GM23338 (cell line): ENCODE measurements at places on chromosomes 6 and 20.
A peak's percentile ranks its signal among the peaks of the same experiment; 100 is the strongest.

DNA sequence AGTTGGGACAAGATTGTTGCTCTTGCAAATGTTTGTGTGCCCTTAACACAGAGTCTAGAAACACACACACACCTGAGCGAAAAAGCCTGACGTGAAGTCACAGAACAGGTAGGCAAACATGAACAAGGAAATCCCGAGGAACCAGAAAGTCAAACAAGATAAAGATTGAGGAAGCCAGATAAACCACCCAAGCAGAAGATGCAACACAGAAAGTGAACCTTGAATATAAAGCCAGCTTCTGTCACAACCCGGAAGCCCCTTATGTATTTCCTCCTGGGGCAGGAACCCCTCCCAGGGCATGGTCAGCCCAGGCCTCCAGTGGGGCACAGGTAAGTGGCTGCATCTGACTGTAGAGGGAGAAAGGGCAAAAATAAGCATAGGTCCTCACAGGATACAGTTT lies 158.2 kb upstream of the SUPT3H start:
- no peaks in the 10 kb centered on the region for H3K27me3 ChIP-seq
- H3K36me3 ChIP-seq: no peaks in the 10 kb centered on the region
- peaks cover 14% of the 10 kb centered on the region; the same call in 1 of the 2 replicates for H3K4me1 ChIP-seq
- no peak overlapping the region for H3K27ac ChIP-seq
- no peak overlapping the region for H3K4me3 ChIP-seq

- peaks cover 12% of the 10 kb centered on the region; the same call in 1 of the 2 replicates for H3K27me3 ChIP-seq
- H3K36me3 ChIP-seq: no peaks in the 10 kb centered on the region
- no peak for DNase-seq
- H3K4me1 ChIP-seq: no peaks in the 10 kb centered on the region
These were observed 66.9 kb upstream of the CDH4 start for GRCh38 chr20:61185181-61185580.

GRCh38 chr6:35161776-35162607 lies 20.9 kb upstream of the TCP11 start:
- no peak overlapping the region for H3K4me3 ChIP-seq
- H3K27ac ChIP-seq: no peak overlapping the region
- H3K36me3 ChIP-seq: no peaks in the 10 kb centered on the region
- no peak for DNase-seq
- H3K27me3 ChIP-seq: no peaks in the 10 kb centered on the region
- no peaks in the 10 kb centered on the region for H3K4me1 ChIP-seq

DNA sequence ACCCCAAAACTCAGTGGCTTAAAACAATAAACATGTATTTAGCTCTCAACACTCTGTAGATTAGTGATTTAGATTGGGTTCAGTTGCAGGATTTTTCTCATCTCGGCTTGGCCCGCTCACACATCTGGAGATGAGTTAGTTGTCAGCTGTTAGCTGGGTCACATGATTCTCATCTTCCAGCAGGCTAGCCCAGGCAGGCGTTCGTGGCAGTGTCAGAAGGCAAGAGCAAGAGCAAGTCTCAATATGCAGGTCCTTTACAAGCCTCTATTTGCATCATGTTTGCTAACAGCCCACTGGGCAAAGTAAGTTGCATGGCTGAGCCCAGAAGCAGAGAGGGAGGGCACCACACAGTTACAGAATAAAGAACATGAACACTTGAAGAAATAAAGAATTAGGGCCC lies 83.6 kb upstream of the MYLIP start:
- DNase-seq: no peak
- H3K27ac ChIP-seq: no peak overlapping the region
- H3K27me3 ChIP-seq: no peaks in the 10 kb centered on the region
- no peaks in the 10 kb centered on the region for H3K4me1 ChIP-seq

DNA sequence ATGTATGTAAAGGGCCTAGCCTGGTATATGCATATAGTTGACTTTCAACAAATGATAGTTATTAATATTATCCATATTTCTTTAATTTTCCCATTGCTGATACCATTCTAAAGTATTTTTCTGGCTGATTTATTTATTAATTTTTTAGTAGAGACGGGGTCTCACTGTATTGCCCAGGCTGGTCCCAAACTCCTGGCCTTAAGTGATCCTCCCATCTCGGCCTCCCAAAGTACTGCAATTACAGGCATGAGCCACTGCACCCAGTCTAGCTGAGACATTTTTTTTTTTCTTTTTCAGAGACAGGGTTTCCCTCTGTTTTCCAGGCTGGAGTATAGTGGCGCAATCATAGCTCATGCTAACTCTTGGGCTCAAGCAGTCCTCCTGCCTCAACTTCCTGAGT lies 29.8 kb upstream of the MROH8 start:
- H3K36me3 ChIP-seq: peaks cover 84% of the 10 kb centered on the region
- no peak overlapping the region for H3K27ac ChIP-seq
- no peaks in the 10 kb centered on the region for H3K4me1 ChIP-seq
- H3K27me3 ChIP-seq: no peaks in the 10 kb centered on the region

GRCh38 chr20:54091120-54091480 lies 20.7 kb upstream of the BCAS1 start:
- H3K4me3 ChIP-seq: no peak overlapping the region
- H3K27me3 ChIP-seq: no peaks in the 10 kb centered on the region
- DNase-seq: no peak
- H3K4me1 ChIP-seq: no peaks in the 10 kb centered on the region
- H3K36me3 ChIP-seq: no peaks in the 10 kb centered on the region
- H3K27ac ChIP-seq: no peak overlapping the region

GRCh38 chr20:1263853-1264252 lies 2.2 kb upstream of the SNPH start:
- peaks cover 15% of the 10 kb centered on the region for H3K4me1 ChIP-seq
- no peak overlapping the region for H3K4me3 ChIP-seq
- no peaks in the 10 kb centered on the region for H3K36me3 ChIP-seq
- H3K27me3 ChIP-seq: peaks cover 11% of the 10 kb centered on the region; the same call in 1 of the 2 replicates
- no peak overlapping the region for H3K27ac ChIP-seq
- DNase-seq: peak; percentile 43

GRCh38 chr6:44068607-44069296 lies 58.5 kb downstream of the MRPL14 start:
- H3K4me3 ChIP-seq: no peak overlapping the region
- peak; percentile 62 for DNase-seq
- H3K36me3 ChIP-seq: no peaks in the 10 kb centered on the region
- H3K27ac ChIP-seq: no peak overlapping the region
- peaks cover 11% of the 10 kb centered on the region; the same call in 1 of the 2 replicates for H3K4me1 ChIP-seq
- H3K27me3 ChIP-seq: no peaks in the 10 kb centered on the region

DNA sequence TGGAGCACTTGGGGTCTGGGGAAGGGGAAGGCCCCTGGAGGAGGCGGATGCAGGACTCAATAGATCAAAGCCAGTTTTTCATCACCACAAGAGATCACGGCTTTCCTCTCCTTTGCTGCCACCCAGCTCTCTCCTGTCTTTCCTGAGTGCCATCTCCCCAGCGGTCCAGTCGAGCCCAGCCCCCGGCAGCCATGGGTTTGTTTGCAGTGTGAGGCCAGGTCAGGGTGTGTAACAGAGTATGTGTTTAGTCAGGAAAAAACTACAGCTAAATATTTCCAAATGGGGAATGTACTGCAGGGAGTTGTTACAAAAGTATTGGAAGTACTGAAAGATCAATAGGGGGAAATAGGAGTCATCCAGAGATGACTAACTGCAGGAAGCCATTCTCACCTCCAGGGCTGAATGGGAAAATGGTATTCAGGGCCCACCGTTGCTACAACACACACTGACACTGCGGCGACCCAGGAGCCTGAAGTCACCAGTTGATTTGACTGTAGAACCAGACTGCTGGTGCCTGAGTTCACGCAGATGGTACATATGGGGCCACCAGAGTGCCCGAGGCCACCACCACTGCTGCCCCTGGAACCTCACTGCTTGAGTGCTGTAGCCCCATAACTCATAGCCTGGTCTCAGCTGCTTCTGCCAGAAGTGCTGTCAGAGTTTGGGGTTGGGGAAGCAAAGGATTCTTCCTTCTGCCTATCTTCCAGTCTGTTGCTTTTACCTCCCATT lies 23.6 kb upstream of the FANCE start:
- H3K4me1 ChIP-seq: peaks cover 15% of the 10 kb centered on the region
- no peaks in the 10 kb centered on the region for H3K27me3 ChIP-seq
- DNase-seq: no peak
- H3K36me3 ChIP-seq: peaks cover 3% of the 10 kb centered on the region; the same call in 1 of the 2 replicates

DNA sequence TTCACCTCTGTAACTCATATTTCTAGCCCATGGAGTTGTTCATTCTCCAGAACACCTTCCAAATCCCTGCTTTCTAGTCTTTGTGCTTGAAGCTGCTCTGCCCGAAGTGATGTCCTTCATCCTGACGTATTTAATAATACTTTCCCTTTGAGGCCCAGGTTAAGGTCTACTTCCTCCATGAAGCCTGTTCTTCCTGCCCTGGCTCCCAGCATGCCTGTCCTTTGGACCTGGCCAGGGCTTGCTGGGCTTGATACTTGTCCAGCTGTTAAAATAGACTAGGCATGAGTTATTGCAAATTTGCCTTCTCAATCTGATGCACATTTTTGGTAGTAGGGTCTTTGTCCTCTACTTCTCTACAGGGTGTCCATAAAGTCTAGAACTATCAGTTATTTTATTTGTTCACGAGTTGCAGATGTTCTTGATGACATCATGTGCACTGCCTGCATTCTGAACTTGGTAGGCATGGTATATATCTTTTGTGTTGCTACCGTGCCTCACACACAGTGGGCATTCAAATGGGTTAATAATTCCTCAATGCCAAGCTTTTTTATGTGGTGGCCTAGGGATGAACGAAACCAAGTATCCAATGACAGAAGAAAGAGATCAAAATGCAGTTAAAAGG lies 3.1 kb upstream of the MAP7 start:
- no peak for DNase-seq
- H3K27ac ChIP-seq: no peak overlapping the region

- H3K27me3 ChIP-seq: no peaks in the 10 kb centered on the region
- H3K27ac ChIP-seq: no peak overlapping the region
- H3K4me1 ChIP-seq: no peaks in the 10 kb centered on the region
- H3K4me3 ChIP-seq: no peak overlapping the region
- no peaks in the 10 kb centered on the region for H3K36me3 ChIP-seq
These were observed 155.5 kb downstream of the ANKRD60 start for GRCh38 chr20:58072695-58073671.

- no peak for DNase-seq
- peaks cover 78% of the 10 kb centered on the region for H3K4me1 ChIP-seq
- no peaks in the 10 kb centered on the region for H3K36me3 ChIP-seq
- no peak overlapping the region for H3K4me3 ChIP-seq
- H3K27me3 ChIP-seq: no peaks in the 10 kb centered on the region
These were observed 17.4 kb downstream of the EZR start for GRCh38 chr6:158801655-158802294.

DNA sequence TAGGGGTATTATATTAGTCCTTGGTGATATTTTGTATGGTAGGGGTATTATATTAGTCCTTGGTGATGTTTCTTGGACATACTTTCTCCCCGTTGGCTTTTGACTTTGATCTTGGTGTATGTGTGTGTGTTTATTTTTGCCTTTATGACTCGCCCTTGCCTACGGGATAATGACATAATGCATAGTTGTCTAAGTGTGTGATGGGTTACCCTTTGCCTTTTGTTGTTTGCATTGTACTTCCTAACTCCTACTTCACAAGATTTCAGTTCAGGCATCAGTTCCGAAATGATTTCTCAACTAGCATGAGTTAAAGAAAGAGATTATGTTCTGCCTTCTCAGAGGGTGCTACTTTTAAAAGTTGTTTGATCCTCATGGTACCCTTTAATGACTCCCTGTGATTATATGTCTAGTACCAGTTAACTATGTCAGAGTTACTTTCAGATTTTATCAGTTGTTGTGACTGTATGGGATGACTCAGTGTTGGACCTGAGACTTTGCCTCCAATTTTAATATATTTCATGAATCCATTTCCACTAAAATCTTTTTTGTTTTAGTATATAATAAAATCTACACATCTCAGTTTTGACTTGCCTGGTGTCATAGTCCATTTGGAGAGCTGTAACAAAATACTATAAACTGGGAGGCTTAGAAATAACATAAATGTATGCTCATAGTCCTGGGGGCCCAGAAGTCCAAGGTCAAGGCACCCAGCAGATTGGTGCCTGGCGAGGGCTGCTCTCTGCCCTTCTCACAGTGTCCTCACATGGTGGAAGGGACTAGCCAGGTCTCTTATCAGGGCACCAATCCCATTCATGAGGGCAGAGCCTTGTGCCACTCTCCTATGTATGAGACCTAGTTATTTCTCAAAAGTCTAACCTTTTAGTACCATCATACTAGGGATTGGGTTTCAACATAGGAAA lies 34.1 kb downstream of the CDYL start:
- no peak overlapping the region for H3K27ac ChIP-seq
- H3K4me3 ChIP-seq: no peak overlapping the region
- H3K27me3 ChIP-seq: no peaks in the 10 kb centered on the region

DNA sequence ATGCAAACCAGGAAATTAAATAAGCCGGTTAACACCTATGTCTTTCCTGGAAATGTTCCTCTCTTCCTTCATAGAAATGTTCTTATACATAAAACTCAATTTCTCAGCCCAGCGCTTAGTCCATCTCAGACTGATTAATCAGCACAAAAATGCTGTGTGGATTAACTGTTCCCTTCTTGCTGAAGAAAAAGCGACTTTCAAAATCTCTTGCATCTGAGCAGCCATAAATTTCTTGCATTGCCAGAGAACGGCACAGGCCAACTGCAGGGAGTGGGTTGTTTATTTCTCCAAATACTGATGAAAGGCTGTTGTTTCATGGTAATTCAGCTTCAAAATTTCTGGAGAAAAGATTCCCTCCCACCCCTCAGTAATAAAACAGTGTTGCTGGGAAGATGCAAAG lies 517.6 kb downstream of the BTBD3 start:
- H3K27ac ChIP-seq: no peak overlapping the region
- H3K36me3 ChIP-seq: no peaks in the 10 kb centered on the region
- H3K27me3 ChIP-seq: no peaks in the 10 kb centered on the region
- H3K4me3 ChIP-seq: no peak overlapping the region
- no peak for DNase-seq

GRCh38 chr20:1375515-1375914 lies 17.3 kb downstream of the FKBP1A start:
- peaks cover 14% of the 10 kb centered on the region; the same call in 1 of the 2 replicates for H3K4me1 ChIP-seq
- no peak overlapping the region for H3K27ac ChIP-seq
- H3K36me3 ChIP-seq: peaks cover 10% of the 10 kb centered on the region
- no peaks in the 10 kb centered on the region for H3K27me3 ChIP-seq
- H3K4me3 ChIP-seq: no peak overlapping the region

DNA sequence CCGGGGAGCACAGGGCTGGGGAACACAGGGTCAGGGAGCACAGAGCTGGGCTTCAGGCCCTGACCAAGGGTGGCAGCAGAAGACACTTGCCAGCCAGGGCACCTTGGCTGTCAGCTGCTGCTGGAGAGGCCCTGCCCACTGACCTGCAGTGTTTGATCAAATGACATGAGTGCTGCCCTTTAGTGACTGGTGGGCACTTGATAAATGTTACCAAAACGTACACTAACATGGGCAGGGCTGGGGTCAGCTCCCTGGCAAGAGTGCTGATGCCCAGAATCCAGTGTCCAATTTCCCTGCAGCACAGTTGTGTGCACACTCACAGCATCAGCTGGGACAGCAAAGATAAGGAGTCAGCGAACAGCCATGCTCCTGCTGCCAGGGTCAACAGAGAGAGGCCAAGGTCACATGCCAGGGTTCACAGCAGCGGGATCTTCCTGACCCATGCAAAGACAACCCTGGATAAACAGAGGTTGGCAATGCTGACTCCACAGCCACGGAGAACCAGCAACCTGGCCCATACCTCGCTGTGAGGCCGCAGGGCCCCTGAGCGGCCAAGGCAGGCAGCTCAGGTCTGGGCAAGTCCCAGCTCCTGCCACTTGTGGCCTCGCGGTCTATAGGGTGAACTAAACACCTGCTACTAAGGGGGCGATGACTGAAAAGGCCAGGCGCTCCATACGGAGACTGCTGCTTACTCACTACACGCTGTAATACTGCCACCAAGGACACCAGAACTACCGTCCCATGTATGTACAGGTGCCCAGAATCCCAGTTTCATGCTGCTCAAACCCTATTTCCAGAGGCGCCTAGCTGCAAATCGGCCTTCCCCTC lies 46.3 kb downstream of the NINL start:
- peaks cover 24% of the 10 kb centered on the region for H3K4me1 ChIP-seq
- no peak overlapping the region for H3K4me3 ChIP-seq
- no peaks in the 10 kb centered on the region for H3K27me3 ChIP-seq
- DNase-seq: no peak
- no peaks in the 10 kb centered on the region for H3K36me3 ChIP-seq
